ENCODE measurements at places on chromosomes 12 and 14.

DNA sequence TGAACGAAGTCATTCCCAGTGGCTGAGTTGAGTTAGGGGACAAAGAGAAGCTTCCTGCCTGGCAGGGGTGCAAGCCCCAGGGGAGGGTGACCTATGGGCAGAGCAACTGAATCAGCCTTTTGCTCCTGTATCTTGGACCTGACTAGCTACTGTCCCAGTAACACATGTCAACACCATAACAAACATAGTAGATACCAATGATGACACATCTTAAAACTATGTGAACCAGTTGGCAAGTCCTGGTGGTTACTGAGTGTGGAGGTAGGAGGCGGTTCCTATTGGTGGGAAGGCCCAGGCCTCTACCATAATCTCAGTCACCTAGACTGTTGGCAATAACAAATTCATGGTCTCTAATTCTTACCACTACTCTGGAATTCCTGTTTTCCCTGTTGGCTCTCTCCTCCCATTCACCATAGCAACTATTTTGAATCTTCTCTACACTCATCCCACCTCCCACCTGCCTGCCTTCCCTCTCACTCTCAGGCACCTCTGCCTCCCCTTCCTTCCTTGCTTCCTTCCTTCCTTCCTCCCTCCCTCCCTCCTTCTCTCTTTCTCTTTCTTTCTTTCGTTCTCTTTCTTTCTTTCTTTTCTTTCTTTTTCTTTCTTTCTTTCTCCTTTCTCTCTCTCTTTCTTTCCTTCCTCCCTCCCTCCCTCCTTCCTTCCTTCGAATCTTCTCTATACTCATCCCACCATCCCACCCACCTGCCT is 8.1 kb upstream of the P2RX7 start:
- H3K36me3 ChIP-seq: peaks cover under 1% of the 10 kb centered on the region
- peaks cover 56% of the 10 kb centered on the region for H3K4me1 ChIP-seq
- DNase-seq: peak; percentile 35
- H3K27ac ChIP-seq: no peak overlapping the region
- peaks cover 4% of the 10 kb centered on the region for H3K27me3 ChIP-seq
- H3K4me3 ChIP-seq: no peak overlapping the region

- no peak overlapping the region for H3K4me3 ChIP-seq
- DNase-seq: no peak
- H3K27me3 ChIP-seq: no peaks in the 10 kb centered on the region
- peaks cover 2% of the 10 kb centered on the region for H3K4me1 ChIP-seq
- H3K36me3 ChIP-seq: no peaks in the 10 kb centered on the region
These were observed 53.6 kb downstream of the HECTD4 start for GRCh38 chr12:112328456-112329124.

- H3K27ac ChIP-seq: no peak overlapping the region
- no peak for DNase-seq
- peaks cover 5% of the 10 kb centered on the region for H3K4me1 ChIP-seq
- no peak overlapping the region for H3K4me3 ChIP-seq
- no peaks in the 10 kb centered on the region for H3K36me3 ChIP-seq
- H3K27me3 ChIP-seq: peaks cover 9% of the 10 kb centered on the region
These were observed 2.1 kb upstream of the AQP6 start for GRCh38 chr12:49970658-49971057.

DNA sequence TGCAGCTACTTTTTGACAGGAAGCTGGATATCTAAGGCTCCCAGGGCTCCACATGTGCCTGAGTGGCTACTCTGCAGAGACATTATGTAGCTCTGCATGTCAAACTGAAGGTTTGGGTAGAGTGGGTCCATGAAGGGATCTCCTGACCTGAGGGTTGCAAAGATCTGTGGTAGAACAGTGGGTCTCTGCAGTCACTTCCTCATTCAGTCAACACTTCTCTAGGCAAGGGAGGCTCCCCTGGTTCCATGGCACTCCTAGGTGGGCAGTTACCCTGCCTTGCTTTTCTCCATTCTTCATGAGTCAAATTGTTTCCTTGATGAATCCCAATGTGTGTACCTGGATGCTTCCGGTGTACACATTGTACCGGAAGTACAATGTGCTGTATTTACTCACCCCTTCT is 57.4 kb downstream of the CMAS start:
- peaks cover 13% of the 10 kb centered on the region for H3K4me1 ChIP-seq
- H3K36me3 ChIP-seq: no peaks in the 10 kb centered on the region
- no peak overlapping the region for H3K27ac ChIP-seq
- DNase-seq: no peak
- H3K4me3 ChIP-seq: no peak overlapping the region
- H3K27me3 ChIP-seq: peaks cover under 1% of the 10 kb centered on the region

- no peak for DNase-seq
- H3K27me3 ChIP-seq: no peaks in the 10 kb centered on the region
- H3K4me1 ChIP-seq: peaks cover 51% of the 10 kb centered on the region
- H3K27ac ChIP-seq: peak overlapping the region; percentile 39
These were observed 53.4 kb downstream of the HNRNPC start for GRCh38 chr14:21215879-21216251.
